Gastrocnemius medialis (tissue), 4 donors: ENCODE measurements at places on chromosomes 3 and 15. TPM values are rescaled to one million over a fixed set of nuclear protein-coding genes. Genes with fewer than 3 reads are reported as not detected.

DNA sequence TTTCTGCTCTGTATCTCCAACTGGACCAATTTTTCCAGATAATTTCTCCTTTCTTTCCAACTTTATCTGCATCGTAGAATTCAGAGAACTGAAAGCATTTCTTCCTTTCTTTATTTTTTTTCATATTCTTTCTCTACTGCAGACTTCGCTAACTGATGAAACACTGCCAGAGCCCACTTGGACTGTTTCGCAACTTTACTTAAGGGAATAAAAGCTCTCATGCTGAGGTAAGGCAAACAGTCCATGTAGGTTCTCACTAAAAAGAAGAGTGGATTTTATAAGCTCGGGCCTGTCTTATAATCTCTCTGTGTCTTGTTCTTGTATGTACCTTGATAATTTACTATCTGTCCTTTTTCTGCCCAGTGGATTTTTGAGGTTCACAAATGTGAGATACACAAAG, 163.5 kb downstream of the CNTN4 start:
- no peaks in the 10 kb centered on the region for H3K36me3 ChIP-seq
- no peak overlapping the region for H3K27ac ChIP-seq
- H3K27me3 ChIP-seq = no peaks in the 10 kb centered on the region

DNA sequence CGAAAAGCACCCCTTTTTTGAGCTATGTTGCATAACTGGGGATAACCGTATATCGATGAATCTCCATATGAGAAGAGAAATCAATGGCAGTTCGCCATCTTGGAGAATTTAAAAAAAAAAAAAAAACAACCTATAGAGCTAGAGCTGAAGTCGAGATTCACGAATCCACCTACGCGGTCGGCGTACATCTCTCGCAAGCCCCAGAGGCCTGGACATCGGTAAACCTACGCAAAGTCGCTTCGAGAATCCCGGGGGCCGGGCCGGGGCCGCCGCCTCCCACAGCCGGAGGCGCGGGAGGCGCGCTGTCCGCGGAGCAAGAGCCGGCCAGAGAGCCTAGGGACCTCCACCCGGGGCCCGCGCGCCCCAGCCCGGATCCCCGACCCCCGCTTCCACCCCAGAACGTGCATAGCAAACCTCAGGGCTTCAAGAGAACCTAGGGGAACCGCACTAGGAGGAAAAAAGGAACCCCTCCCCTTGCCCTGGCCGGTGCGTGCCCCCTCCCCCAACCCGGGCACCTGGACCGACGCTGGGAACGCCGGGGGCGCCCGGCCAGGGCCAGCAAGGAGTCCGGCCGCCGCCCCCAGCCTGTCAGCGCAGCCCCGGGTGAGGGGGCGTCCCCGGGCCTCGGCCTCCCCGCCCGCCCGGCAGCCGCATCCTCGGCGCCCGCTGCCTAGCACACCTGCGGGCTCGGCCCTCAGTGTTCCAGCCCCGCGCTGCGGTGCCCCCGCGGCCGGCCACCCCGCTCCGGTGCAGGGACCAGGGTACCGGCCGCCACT, 567 bp downstream of the PFN2 start:
- H3K4me1 ChIP-seq = peaks cover 19% of the 10 kb centered on the region
- no peaks in the 10 kb centered on the region for H3K27me3 ChIP-seq
- peak overlapping the region; percentile 80 for H3K4me3 ChIP-seq
- H3K36me3 ChIP-seq = no peaks in the 10 kb centered on the region
- H3K27ac ChIP-seq = peak overlapping the region; percentile 89

- no peaks in the 10 kb centered on the region for H3K36me3 ChIP-seq
- H3K27ac ChIP-seq = peak overlapping the region; percentile 52
Observed at GRCh38 chr15:31262901-31263671, 63.5 kb upstream of the KLF13 start.

IQCF5 gene
- total RNA-seq = not detected
